ENCODE measurements at places on chromosomes 5 and 9.

DNA sequence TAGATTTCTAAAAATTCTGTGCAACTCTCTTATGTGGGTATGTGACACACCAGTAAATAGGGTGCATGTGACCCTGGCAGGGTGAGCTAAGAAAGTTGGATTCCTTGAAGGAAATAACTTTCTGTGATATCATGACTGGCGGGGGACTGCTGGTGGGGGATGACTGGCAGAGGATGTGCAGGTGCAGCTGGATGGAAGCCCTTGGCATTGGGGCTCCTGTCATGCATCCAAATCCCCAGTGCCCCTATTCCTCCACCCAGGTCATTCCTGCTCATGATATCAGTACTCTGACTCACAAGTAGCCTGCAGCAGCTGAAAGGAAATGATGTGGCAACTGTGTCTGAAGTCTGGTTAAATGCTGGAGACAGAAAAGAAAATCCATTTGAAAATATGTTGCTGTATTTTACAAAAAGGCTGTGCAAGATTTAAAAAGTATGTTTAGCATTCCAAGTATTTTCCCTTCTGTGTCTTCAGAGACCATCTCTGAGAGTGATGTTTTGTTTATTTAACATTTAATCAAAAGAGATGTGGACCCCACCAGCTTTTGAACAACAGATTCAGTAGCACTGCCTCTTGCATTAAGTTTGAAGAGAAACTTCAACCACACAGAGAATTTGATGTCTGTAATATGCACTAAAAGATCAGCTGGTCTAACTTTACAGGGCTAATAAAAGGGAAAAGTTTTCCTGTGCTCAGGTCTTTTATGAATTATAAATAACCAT is 17.9 kb upstream of the ZSWIM6 start:
- no peak for DNase-seq

- no peak for DNase-seq
Measured at GRCh38 chr9:124764774-124765438, 6.2 kb downstream of the NR6A1 start.

DNA sequence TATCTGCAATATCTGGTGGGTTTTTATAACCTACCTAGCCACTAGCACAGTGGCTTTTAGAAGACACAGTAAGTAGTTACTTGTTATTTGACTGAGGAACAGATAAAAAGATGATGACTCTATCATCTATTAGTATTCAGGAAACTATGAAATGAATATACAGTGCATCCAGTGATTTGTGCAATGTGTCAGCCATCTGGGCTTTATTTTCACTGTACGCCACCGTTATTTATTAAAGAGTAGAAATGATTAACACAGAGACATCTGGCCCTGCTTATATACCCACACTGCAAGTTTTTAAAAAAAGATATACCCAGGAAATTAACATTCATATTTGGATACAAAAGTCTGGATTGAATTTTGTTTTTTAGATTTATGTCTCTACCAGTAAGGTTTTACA is 408.4 kb downstream of the PDE4D start:
- no peak for DNase-seq

DNA sequence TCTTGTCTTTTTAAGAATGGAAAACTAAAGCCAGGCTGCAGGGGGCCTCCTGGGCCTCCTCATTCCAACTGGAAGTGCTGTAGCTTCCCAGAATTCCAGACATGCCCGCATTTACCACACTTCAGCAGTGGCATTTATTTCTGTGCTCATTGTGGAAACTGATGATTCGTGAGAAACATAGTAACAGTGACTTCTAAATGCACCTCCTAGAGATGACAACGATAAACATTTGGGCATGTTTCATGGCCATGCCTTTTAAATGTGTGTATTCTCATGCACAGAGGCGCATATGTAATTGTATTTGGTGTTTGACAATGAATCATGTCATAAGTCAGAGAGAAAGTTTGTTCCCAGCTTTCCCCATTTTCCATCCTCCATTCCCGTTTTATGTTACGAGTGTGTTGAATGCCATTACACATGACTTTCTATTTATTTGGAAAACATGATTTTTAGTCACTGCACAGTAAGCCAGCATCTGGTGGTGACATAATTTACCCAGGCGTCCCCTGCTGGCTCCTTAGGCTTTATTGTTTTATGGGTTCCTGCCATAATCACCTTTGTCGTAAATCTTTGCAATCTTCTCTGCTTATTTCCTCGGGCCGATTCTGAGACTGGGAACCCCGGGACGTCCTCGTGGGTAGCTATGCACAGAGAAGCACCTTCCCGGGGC is 68.8 kb upstream of the FCN2 start:
- DNase-seq, result no peak

- no peak for DNase-seq
Measured at GRCh38 chr9:9229269-9229668, 1383.5 kb downstream of the PTPRD start.

DNA sequence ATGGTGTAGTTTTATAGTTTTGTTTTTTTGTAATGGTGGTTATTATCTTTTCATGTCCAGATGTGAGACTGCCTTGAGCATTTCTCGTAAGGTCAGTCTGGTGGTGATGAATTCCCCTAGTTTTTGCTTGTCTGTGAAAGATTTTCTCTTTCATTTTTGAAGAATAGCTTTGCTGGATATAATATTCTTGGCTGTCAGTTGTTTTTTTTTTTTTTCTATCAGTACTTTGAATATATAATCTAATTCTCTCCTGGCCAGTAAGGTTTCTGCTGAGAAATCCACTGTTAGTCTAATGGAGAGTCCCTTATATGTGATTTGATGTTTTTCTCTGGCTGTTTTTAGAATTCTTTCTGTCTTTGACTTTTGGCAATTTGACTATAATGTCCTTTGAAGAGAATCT is 106.9 kb downstream of the CARTPT start:
- DNase-seq, result no peak

DNA sequence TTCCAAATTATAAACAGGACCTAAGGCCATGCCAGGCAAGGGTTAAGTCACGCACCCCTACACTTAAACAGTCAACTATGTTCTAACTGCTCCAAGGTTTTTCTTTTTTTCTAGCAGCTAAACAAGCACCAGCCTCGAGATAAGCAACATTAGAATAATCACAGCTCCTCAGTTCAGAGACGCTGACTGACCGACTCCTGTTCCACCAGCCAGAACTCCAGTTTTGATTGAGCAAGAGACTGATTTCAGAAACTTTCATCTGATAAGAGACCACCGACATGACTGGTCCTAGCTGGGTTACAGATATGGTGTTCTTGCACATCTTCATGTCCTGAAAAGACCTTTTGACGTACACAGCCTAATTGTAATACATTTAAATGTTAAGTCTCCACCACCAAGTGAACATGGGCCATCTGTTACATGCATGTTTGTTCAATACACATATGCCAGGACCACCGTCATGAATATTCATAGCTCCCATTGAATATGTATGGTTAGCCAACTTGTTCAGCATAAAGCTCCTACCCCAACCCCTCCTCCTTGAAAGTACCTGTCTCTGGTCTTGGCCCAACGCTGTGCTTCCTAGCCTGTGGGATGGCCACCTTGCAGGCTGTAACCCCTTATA is 23.7 kb upstream of the OTULINL start:
- no peak for DNase-seq

- no peak for DNase-seq
Measured at GRCh38 chr5:133657036-133657435, 44.7 kb upstream of the FSTL4 start.

- no peak for DNase-seq
Measured at GRCh38 chr9:134396258-134396742, 70.0 kb downstream of the RXRA start.

- no peak for DNase-seq
Measured at GRCh38 chr9:134664446-134664845, 22.8 kb downstream of the COL5A1 start.

DNA sequence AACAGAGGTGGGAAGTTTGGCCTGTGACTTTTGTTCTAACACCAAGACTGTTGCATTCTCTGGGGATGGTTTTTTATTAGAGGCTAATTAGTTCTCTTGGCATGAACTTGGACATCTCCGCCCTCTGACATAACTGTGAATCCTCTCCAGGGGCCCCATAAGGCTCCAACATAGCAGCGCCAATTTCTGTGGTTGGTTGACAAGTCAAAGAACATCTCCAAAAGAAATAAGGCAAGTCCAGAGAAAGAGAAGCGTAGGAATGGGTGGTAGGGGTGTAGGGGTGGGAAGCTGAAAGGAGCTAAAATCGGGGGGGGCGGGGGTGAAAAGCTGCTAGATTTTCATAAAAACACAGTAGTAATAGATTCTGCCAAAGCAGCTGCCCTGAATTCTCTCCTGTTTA is 81.0 kb upstream of the DAB2 start:
- DNase-seq, result no peak
